GM12891 (cell line): ENCODE measurements at places on chromosomes 1 and 21.

DNA sequence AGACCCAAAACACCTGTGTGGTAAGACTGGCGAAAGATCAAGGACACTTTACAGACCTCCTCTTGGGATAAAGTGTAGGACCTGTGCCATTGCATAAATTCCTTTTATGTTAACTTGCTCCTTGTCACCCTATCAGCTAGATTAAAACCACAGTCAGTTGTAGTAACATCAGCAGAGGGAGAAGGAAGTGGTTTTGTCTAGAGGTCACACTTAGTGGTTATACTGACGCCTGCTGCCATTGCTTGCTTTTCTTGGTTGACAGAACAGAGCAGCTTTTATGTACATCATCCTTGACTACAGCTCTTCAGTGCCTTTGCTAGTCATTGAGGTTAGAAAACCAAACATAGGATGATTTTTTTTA, 101.4 kb downstream of the PBX1 start:
- no peak for DNase-seq

DNA sequence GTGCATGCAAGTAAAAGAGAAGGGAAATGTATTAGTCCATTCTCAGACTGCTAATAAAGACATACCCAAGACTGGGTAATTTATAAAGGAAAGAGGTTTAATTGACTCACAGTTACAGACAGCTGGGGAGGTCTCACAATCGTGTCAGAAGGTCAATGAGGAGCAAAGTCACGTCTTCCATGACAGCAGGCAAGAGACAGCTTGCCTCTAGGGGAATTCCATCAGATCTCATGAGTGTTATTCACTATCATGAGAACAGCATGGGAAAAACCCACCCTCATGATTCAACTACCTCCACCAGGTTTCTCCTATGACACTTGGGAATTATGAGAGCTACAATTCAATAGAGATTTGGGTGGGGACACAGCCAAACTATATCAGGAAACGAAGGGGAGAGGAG, 8.1 kb downstream of the KRTAP21-3 start:
- DNase-seq, result no peak

DNA sequence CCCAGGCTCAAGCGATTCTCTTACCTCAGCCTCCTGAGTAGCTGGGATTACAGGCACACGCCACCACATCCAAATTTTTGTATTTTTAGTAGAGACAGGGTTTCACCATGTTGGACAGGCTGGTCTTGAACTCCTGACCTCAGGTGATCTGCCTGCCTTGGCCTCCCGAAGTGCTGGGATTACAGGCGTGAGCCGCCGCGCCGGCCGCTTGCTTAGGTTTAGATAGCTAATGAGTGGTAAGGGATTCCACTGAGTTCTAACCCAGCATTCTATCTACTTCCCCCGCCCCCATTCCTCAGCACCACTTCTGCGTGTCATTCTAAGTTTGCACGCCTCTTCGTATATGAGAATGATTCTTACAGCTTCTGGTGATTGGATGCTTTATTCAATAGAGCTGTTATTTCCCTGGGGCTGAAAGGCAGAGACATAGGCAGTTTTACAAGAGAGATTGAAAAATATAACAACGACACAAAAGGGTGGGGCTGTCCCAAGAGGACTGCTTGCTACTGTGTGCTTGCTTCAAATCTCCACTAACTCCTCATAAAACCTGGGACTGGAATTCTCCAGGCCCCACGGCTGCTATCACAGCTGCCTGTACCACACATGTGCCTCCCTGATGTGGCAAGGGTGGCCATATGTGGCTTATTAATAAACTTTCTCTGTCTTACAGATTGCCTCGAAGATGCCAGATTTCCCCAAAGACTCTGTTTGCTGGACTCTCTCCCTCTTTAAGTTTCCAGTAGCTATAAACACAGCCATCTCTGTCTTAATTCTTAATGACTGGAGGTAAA, 23.7 kb upstream of the GREM2 start:
- no peak for DNase-seq

DNA sequence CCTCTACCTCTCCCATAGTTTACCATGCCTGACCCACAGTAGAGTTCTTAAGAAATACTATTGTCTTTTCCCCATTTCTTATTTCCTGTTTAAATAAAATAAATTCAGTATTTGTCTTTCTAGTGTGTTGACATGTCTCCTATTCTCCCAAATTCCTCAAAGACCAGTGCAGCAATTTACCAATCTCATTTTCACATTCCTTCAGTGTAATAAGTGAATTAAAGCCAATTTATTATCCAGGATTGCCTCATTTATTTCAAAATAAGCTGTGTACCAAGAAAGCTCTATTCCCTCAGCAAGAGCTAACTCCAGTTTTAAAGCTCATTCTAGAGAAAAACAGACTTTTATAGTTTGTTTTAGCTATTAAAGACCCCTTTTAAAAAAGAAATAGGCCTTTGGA, 49.9 kb downstream of the DISC1 start:
- no peak for DNase-seq

GRCh38 chr1:232688398-232688797, 58.5 kb upstream of the SIPA1L2 start:
- no peak for DNase-seq

DNA sequence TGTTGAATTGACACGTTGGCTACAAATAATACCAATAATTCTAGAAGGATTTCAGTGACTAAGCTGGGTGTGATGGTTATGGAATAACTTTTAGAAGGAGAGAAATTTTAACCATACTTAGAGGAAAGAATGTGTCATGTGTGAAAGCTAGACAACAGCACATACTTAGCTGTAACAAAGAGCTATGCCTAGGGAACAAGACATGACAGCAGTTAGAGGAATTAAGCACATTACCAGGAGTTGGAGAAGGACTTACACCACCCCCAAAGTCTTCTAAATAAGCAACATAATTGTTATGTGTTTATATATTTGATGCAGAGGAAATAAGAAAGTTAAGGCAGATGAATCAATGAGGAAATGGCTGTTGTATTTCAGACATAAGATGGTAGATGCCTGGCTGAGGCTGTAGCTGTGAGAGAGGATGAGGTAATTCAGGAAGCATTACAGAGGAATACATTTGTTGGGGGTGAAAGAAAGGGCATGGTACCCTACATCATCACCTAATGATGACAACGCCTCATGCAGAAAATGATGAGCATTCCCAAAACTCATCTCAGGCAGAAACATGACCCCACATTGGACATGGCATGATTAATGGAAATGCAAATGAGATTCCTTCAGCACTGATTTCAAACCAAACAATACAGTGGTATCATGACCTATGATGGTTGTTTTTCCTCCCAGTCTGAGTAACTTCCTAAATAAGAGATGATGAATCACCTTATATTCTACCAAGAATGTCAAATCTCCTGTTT, 211.5 kb downstream of the LHX8 start:
- no peak for DNase-seq

GRCh38 chr1:210123924-210124589, 108.5 kb upstream of the SERTAD4 start:
- DNase-seq, result no peak

GRCh38 chr1:228308628-228309325, 97.9 kb downstream of the TRIM11 start:
- DNase-seq, result no peak

GRCh38 chr1:1141244-1141910, 25.5 kb upstream of the C1orf159 start:
- no peak for DNase-seq

DNA sequence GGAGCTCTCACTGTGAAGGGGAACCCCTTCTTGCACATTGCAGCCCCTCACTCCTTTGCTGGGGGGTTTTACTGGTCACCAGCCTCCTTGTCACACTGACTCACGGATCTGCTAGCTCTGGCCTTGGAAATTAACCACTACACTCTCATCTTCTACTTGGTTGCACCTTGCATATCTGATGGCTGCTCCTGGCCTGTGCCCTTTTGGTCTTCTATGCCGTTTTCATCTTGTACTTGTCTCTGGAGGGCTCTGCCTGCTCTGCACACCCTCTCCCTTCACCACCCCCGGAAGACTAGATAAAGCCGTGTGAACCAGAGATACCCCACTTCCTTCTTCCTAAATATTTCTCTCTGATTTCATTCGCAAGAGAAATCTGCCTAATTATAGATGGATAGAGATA, 44.6 kb downstream of the CD247 start:
- DNase-seq, result no peak

DNA sequence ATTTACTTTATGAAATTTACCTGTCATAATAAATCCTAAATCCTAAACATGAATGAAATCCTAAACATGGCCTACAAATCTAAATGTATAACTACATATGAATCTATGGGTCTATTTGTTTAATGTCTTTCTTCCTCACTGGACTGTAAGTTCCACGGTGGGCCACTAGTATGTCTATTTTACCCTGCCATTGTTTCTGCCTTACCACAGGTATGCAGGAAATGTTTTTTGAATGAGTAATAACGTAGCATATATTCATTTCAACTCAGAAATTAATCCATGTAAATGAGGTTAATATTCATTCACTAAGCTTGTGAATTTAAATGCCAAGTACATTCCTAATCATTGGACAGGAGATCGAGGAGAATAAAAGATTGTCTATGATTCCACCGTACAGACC, 35.3 kb downstream of the B3GALNT2 start:
- DNase-seq, result no peak

DNA sequence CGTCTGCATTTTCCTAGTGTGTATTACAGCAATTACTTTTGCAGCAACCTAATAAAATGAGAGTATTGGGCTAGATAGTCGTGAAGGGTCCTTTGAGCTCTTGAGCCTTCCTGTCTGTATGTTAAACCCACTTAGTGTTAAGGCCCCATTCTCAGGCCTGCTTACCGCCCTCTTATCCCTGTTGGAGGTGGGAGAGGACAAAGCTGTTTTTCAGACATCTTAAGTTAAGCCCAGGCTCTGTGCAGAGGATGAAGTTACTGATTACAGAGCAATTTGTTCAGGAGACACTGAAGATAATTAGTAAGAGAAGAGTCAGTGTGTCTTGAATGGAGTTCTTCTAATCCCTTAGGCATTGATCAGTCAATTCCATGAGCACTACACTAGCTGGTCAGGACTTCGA, 114.6 kb downstream of the UCK2 start:
- DNase-seq, result no peak
